ENCODE measurements at places on chromosomes 13 and 19.

GRCh38 chr19:2578901-2579677 lies 103.2 kb downstream of the GADD45B start:
- DNase-seq = peak; percentile 92

DNA sequence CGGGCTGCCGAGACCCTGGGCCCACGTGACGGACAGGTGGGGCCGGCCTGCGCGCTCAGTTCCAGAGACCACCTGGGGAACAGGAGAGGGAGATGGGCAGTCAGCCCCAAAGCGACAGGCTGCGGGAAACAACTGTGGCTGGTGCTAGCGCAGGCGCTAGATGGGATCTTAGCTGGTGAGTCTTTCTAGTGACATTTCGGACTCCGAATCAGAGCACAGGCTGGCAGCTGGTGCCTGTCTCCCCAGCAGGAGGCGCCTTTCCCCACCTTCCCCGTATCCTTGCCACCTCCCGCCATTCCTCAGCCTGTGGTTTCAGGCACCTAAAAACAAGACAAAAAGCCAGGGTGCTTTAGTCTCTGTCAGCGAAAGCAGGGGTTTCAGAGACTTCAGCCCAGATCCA lies 19.4 kb upstream of the RANBP3 start:
- DNase-seq = peak; percentile 64

GRCh38 chr13:92864584-92865284 lies 361.9 kb upstream of the GPC6 start:
- no peak for DNase-seq

GRCh38 chr19:48325265-48325910 lies at the start of gene EMP3:
TSS of gene EMP3 (plus strand) at chr19:48325552. CDS start at chr19:48326845, 1,293 bp downstream.
- peak; percentile 78 for DNase-seq

DNA sequence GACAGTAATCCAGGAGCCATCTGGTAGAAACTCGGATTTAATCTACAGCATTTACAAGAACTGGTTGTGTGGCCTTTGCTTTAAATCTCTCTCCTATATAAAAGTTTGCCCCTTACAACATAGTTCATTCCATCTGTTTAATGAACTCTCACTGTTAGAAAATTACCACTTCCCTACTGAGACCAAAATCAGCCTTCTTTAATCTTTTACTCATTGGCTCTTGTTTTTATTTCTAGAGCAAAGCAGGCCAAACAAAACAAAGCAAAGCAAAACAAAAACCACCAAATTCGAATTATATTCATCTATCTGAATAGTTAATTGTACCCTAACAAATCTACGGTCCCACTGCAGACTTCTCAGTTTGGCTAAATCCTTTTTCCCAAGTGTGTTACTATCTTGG lies 127.0 kb downstream of the UGGT2 start:
- no peak for DNase-seq

DNA sequence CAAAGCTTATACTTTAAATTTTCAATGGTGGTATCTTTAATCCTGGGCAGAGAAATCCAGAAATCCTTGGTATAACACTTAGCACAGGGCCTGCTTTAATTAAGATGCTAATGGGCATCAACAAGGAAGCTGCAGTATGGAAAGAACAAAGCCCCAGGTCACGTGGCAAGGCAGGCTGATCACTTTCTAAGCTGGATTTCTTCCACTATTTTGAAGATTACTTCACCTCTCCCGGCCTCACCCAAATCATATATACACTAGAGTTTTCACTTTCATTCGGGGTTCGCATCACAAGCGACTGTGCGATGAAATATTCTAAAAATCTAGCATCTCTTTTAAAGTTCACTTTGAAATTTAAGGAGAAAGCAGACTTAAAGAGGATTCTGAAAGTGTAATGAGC lies 71.8 kb downstream of the STARD13 start:
- DNase-seq = no peak

DNA sequence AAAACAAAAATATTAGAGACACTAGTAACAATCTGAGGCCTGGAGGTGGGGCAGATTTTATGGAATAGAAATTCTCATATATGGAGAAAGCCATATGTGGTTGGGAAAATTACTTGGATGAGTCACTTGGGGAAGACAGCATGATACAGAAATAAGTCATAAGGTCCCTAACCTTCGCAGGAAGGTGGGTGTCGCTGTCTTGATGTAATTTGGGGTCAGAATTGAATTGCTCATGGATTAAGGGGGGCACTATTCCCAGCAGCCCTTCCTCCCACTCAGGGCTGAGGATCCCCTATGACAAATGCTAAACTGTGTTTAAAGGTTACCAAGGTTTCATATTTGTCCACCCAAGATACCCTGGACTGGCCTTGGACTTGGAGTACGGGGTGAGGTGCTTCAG lies 5.0 kb downstream of the RDH8 start:
- no peak for DNase-seq

DNA sequence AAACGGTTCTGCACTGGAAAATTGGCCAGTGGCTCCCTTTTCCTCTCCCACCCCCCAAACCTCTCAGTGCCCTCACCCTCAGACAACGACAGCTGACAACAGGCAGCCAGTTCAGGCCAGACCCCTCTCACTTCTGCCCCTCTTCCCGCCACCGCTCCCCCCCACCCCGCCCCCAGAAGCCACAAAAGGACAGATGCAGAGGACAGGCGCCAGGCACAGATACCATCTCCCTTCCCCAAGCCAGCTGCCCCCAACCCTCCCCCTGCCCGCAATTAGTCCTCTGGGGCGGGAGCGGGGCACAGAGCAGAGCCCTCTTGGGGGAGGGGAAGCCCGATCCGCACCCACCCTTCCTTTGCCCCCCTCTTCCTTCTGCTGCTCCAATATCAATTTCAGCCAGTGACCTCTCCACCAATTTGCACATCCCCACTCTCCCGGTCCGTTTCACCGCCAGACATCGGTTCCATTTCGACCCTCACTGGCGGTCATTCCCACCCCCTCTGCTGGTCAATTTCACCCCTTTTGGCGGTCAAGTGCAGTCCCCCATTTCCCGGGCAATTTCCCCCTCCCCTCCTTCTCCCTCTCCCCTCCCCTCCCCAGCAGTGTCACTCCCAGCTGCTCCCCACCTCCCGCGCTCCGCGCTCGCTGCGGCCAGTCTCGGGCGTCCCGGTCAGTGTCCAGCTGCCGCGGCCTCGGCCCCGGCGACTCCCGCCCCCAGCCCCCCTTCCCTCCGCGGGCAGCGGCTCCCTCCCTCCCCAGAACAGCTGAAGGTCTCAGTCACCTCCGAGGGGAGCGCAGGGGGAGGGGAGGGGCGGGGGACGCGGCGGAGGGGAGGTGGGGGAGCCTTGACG lies at the start of gene SHD:
TSS of gene SHD (plus strand) at position 848 of the 848 bp plus-strand sequence. CDS start 798 bp downstream, outside the sequence.
- peak; percentile 48 for DNase-seq

DNA sequence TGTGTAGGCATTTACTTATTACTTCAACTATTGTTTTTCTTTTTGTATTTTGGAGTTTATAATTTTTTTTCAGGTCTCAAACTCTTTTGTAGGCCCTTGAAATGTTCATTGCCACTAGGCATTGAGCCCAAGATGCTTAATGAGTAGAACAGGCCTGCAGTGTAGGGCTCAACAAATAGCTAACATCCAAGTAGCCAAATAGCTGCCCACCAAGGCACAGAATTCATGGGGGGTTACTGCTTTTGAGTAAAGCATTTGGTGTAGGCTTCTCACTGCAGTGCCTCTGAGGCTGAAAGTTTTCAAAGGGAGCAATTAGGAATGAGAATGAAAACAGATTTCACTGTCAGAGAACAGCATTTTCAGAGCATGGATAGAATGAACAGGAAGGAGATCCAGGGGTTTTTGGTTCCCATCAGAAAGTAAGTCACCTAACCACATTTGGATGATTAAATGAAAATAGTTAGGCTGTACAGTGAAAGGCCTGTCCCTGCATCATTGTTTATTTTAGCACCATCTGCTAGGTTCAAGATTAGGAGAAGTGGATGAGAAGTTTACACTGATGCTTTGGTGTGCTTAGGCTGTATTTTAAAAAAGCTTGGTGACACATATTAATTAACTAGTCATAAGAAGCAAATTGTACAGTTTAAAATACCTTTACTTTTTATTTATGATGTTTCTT lies 61.0 kb downstream of the EDNRB start:
- DNase-seq = no peak

GRCh38 chr19:34375598-34375997 lies 10.6 kb downstream of the GPI start:
- DNase-seq = no peak

GRCh38 chr19:51798062-51798461 lies 3.1 kb downstream of the FPR3 start:
- no peak for DNase-seq

GRCh38 chr19:10518444-10519361 lies 1.5 kb upstream of the S1PR5 start:
- DNase-seq = peak; percentile 45

- DNase-seq = no peak
Observed at GRCh38 chr19:40416918-40417642, 3.9 kb upstream of the PRX start.

- DNase-seq = no peak
Observed at GRCh38 chr13:20195801-20196200, 3.1 kb upstream of the GJB2 start.

- no peak for DNase-seq
Observed at GRCh38 chr19:54850930-54851329, 687 bp downstream of the KIR3DL2 start.

DNA sequence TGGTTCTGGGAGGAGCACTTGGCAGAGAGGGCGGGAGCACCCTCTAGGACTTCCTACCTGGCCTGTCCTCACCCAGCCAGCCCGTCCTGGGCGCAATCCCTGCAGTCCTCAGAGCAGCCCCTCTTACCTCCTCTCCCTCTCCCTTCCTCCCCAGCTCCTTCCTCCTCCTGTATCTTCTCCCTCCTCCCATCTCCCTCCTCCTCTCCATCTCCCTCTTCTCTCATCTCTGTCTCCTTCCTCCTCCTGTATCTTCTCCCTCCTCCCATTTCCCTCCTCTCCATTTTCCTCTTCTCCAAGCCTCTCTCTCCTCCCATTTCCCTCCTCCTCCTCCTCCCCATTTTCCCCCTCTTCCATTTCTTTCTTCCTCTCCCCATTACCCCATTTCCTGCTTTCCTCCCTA lies 89.8 kb downstream of the RYR1 start:
- no peak for DNase-seq

All from WTC11 (cell line).